ENCODE measurements at places on chromosomes 1 and 21.

DNA sequence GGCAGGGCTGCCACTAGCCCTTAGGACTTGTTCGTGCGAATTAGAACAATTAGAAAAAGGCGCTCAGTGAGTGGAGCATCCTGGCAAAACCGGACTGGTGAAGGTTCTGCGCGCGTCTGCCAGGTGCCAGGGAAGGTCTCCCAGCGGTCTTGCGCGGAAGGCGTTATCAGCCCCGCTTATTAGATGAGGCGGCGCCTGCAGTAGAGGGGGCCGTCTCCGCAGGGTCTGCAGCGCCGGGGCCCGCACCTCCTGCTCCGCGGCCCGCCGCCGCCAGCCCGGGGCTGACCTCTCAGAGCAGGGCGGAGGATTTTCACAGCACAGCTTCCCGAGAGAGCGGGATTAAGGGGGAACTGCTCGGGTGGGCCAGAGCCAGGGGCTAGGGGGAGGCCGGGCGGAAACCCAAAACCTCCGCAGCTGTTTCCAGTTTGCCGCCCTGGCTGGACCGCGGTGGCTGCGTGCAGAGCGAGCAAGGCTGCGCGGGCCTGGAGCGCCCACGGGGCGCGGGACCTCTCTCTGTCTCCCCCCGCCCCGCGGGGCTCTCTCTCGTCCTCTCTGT is 155.2 kb downstream of the FOXD2 start:
- DNase-seq = no peak

GRCh38 chr1:50278410-50278809 is 144.8 kb downstream of the DMRTA2 start:
- no peak for DNase-seq

GRCh38 chr1:15656464-15656863 is 27.7 kb upstream of the PLEKHM2 start:
- no peak for DNase-seq

DNA sequence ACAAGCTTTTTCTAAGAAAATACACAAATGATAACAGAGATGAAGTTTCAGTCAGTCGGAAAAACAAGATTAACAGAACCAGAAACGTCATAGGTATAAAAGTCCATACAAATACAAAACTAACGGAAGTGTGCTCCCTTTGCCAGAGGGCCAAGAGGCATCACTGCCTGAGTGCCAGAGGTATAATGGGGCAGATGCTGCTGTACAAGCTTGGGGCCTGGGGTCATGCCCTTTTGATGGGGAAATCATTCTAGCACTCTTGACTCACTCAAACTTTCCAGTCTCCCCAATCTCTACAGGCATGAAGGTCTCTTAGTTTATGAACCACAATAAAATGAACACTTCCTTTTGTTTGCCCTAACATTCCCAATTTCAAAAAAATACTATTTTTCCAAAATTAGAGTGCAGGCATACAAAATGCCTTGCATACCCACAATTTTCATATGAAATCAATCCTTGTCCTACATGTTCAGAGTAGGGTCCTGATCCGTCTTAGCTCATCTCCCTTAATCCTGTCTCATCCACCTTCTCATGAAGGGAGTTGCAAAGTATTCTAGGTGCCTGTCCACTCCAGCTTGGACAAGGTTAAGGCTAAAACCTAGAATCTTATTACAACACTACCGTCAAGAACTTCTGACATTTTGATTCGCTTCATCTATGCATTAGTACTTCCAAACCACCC is 1.5 kb downstream of the RPL22 start:
- DNase-seq = no peak

DNA sequence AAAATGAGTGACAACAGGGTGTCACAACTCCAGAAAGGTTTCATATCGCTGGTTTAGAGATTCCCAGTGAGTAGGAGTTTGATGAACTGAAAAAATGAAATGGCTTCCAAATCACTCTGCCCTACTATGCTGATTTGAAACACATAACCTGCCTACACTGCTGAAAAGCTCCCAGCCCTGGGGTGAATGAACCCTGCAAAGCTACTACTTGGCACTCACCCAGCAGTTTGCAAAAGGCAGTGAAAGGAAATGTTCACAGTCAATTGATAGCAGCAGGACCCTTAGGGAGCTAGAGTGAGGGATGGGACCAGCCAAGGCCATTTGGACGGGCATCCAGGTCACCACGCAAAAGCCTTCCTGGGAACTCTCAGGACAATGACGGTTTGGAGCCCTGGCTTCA is 44.4 kb upstream of the SRP9 start:
- peak; percentile 29 for DNase-seq

DNA sequence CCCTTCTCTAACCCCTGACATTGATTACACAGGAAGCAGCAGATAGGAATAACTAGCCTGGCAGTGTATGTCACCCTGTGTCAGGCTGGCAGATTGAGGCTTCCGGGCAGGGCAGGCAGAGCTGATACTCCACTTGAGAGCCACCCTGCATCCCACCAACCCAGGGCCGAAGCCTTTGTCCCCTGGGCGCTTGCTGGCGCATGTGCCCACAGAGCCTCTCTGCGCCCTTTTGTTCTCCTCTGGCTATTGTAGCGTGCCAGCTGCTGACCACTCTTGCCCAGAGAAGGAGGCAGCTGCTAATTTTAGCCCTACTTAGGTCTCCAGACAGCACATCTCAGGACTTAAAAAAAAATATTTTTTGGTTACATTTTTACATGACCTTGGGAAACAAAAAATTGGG is 304.9 kb downstream of the HHAT start:
- no peak for DNase-seq

DNA sequence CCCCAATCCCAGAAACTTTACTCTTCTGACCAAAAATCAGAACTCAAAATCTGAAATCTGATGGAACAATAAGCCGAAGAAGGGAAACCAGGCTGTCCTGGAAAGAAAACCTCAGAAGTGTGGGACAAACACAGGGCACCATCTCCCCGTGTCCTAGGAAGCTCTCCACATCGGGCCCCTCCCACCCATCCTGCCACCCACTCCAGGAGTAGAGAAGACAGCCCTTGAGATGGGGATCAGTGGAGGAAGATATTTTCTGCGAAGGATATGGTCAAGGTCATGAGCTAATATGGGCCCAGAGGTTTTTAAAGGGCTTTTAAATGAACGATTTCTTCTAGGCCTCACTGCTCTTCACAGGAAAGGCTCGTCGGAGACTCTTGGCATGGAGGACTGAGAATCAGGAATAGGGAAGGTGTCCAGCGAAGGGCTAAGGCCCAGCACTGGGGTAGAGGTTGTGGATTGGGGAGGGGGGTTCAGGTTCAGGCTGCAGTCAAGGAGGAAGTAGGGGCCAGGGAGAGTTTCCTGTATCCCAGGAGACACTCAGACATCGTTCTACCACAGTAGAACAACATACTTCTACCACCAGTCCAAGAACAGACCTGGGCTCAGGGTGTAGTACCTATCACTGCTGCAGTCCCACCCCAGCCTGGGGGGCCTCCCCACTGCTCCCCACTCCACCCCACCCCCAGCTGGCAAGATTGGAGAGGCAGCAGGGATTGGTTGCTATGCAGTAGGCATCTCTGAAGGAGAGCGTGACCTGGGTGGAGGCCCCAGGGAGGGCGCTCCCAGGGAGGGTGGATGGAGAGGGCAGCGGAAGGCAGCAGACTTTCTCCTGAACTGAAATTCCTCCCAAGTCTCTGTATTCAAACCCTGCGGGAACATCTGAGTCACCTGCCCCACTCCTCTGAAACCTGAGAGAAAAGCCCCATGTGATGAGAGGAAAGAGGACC is 1.2 kb upstream of the S100A5 start:
- DNase-seq = no peak

DNA sequence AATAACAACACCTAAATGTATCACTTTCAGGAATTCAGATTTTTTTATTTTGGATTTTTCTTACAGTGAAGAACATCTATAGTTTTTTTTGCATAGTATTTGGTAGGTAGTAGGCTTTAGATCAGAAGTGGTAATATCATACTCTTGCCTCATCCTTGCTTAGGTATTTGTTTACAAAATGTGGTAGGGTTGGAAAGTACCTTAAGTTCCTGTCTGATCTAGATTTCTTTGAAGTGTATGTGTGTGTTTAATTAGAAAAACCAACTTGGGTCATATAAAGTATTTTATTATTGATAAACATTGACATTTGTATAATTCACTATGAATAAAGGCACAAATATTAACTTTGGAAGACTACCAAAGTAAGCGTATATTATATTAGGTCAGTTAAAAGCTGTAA is 85.3 kb upstream of the GPR88 start:
- no peak for DNase-seq

GRCh38 chr1:226491093-226491850 is 57.3 kb upstream of the STUM start:
- DNase-seq = no peak

- no peak for DNase-seq
Measured at GRCh38 chr1:147247656-147248238, 5.3 kb downstream of the CHD1L start.

DNA sequence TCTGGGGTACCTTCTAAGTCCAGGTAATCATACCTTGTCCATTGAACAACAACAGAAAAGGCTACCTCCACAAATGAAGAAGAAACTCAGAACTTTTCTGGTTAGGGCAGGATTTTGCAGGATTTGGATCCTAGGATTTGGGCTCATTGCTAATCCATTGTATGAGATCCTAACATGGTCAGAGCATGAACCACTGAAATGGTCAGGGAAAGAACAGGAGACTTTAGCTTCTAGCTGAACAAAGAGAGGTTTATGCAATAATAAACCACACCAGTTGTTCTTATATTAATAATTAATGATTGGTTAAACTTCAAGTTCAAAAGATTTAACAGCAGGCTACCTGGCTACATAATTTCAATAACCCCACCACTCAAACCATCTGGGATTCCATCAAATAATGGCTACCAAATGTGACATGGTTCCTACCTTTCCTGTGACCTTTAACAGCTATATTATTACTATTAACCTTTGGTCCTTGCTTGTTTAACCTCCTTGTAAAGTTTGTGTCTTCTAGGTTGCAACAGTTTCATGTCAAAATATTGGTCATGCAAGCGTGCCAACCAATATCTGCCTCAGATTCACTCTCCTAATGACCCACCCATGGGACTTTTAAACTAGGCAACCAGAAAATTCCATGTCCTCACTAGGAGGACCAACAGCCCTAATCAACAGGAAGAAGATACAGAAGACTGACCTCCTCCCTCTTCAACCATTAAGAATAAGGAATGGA is 60.6 kb upstream of the USH2A start:
- no peak for DNase-seq

- no peak for DNase-seq
Measured at GRCh38 chr1:218478336-218478735, 133.2 kb downstream of the TGFB2 start.

DNA sequence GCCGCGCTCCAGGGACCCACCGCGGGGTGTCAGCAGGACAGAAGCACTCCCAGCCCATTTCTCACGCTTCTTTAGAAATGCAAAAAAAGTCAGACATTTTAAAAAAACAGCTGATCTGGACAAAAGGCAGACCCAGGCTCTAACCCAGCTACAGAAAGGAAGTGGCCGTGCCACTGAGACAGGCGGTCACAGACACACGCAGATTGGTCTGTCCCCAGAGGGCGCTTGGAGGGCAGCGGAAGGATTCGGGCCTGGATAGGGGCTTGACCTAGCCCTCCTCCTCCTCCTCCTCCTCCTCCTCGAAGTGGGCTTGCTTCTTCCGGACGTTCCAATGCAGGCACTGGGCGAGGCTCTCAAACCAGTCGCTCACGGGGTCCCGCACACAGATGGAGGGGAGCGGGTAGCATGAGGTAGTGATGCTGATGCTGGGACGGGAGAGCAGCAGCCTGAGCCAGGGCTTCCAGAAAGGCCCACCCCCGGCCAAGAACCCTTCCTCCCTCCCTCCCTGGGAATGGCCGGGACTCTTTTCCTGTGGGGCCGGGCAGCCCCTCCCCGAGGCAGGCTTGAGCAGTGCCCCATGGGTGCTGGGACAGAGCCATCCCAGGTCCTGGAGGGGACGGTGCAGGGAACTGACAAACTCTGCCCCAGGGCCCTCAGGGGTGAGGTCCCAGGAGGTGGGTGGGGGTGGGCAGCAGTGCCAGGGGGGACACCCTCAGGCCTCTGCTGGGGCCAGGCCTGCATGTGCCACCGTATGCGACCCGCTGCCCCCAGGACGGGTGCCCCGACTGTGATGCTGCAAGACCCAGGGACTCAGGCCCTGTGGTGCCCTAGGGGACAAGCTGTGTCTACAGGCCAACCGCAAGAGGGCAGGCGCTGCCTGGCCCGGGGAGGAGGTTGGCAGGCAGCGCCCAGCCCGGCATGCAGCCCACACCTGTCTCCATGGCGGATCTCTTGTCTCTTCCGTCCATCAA is 25.3 kb downstream of the NADK start:
- DNase-seq = no peak

- peak; percentile 44 for DNase-seq
Measured at GRCh38 chr1:61254634-61255357, 172.4 kb downstream of the NFIA start.

DNA sequence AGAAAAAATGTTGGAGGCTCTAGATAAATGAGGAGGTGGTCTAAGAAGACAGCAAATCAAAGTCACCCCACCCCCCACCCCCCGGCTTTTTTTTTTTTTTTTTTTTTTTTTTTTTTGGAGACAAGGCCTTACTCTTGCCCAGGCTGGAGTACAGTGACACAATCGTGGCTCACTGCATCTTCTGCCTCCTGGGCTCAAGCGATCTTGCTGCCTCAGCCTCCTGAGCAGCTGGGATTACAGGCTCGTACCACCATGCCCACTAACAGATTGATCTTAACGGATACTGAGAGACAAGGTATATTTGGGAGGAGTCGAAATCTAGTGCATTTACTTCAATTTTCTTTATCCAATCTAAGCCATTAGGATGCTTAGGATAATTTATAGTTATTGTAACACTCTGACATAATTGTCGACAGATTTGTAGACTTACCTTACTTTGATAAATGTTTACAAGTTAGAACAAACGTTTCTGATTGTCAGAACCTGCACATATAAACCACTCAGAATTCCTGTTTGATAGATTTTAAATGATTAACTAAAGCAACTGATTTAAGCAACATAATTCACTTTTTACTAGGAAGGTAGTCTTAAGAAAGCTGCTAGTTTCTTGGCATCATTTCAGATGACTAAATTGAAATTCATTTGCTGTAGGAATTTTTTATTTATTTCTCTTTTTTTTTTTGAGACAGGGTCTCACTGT is 33.7 kb upstream of the NBL1 start:
- DNase-seq = no peak

DNA sequence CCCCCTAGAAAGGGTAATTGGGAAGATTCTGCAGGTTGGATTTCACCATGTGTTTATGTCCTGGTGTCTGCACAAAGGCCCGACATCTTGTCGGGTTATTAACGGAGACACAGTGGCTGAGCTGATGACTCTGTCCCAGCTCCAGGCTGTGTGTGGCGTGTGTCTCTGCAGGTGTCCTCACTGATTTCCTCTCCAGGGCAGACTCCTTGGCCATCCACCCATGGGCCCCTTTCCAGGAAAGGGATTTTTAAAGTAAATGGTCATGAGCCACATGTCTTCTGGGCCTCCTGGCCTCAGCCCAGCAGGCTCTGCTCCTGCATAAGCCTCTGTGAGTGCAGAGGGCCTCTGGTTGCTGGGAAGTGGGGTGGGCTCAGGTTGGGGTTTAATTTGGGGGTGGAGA is 418.7 kb upstream of the VAMP3 start:
- DNase-seq = no peak

GRCh38 chr1:231660198-231660597 is 33.6 kb downstream of the DISC1 start:
- no peak for DNase-seq
